ENCODE measurements at places on chromosomes 6 and 20.

DNA sequence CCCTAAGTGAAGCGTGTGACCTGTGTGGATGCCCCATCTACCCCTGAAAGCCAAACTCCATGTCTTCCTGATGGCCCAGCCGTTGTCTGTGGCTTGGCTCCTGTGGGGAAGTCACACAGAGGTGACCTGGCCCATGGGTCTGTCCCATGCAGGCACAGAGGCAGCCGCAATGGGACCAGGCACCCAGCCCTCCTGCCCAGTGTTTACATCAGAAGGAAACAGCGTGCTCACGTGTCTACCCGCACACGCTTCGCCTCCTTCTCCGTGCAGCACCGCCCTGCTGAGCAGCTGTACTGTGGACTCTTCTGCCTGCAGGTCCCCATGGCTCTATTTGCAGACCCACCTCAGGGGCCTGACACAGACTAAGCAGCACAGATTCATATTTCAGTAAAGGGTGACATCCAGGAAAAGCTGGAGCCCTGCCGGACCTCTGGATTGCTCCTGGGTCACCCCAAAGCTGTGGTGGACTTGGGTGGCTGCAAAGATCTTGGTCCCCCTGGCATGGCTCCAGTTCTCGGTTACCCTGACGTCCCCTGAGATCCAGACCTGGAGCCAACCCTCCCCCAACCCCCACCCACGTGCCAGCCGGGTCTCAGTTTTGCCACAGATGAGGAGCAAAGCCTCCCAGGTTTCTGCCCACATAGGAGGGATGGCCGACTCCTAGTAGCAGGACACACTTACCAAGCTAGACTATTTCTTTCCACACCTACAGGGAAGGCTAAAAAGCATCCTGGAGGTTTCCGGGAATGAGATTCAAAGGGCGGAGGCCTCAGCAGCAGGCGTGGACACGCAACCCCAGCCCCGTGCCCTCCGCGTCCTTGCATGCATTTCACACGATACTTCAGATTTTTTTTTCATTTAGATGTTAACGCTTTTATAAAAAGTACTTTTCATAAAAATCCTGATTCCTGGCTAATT lies 120.3 kb downstream of the CDH4 start:
- no peak for DNase-seq

DNA sequence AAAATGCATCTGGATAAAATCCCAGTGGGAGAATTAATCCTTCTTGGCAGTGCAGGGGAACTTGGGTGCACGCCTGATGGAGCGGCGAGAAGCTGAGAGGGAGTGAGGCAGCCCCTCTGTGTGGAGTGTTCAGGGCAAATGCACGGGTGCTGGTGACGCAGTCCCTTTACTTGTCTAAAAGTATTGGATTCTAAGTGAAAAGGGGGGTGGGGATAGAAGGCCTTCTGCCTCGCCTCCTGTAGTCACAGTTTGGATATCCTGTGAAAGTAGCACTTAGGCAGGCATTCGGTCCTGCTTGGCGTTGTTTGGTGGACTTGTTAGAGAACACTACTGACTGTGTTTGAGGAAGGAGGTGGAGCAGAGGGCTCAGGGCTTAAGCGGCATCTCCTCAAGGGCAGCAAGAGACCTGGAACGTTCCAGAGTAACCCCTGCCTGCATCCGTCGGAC lies 39.3 kb downstream of the PHACTR3 start:
- no peak for DNase-seq

DNA sequence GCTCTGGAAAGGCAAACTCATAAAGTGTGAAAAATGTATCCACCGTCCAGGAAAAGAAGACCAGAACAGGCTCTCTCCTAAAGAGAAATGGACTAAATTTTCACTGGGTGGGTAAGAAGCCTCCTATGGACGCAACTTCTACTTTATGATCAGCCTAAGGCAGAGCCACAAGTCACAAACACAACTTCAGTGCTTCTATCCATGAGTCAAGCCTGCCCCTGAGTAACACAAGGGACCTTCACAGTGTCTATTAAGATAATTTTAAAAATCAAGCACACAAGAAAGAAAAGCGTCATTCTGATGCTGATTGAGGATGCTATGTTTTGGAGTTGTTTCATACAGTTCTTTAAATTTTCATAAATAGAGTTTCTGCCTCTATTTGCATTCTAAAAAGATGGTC lies 601.7 kb upstream of the ARID1B start:
- no peak for DNase-seq

- no peak for DNase-seq
Observed at GRCh38 chr6:82744286-82745015, 321.2 kb downstream of the UBE3D start.

DNA sequence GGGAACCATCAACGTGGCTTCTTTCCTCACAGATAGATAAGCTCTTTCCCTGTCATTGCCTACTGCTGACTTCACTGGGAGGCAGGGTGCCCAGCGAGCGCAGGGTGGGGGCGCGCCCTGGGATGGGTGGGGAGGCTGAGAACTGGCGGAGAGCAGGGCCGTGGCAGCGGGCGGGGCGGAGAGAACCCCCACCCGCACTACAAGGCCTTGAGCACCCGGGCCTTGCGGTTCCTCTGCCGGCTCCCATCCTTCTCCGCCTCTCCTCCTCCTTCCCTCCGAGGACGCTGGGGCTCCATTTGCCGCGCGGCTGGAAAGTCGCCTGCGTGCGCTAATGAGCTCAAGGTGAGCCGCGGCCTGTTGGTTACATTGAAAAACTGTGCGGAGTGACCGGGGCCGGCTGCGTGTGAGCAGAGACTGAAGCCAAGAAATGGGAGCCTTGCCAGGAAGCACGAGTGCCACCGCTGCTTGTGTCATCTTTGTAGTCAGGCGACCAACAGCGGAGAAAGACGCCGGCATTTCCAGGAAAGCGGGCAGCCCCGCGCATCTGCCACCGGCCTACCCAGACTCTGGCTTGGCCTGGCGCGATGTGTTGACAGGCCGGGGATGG lies 963.5 kb upstream of the SLC35B3 start:
- no peak for DNase-seq

DNA sequence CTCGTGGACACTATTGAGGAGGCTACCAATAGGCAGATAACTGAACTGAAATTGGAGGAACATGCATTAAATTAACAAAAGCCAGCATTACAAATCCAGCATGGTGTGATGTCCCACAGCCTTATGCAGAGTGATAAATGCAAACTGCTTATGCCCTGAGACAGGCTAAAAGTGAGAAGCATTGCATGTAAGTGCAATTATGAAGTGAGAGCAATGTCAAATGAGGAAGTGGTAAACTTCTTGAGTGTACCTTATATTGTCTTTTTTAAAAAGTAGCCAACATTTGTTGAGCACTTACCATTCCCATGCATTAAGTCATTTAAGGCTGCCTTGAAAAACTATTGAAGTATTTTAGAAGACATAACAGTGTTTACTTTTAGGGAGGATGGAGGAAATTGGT lies 212.2 kb downstream of the TBC1D7 start:
- no peak for DNase-seq

DNA sequence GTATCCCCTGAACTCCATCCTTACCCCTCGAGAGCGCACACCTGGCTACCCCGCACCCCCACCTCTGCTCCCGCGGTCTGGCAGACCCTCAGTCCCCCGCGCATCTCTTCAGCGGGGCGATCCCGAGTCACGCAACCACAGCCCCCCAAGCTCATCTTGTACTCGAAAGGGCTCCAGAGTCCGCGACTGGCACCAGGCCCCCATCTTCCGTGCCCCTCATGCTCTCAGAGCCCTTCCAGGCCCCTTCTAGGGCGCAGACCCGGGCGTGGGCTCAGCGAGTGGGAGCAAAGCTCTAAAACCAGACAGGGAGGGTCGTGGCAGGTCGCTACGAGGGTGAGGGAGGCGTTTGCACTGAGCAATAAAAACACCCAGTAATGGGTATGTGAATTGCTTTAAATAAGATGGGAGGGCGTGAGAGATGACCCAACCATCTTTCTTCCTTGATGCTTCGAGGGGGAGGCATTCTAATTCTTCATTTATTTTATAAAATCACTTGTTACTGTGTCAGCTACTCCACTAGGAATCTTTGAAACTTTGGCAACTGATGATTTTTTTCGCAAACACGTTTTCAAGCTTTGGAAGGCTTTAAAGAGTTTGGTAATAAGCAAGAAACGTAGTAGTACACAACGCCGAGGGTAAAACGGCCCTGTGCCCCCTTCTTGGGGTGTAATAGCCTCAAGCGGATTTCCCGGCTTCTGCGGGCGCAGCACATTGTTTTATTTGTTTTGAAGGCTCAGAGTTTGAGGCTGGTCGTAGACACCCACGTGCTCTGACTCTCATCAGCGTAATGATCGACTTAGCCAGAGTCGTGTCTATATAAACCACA lies 42.6 kb upstream of the SUPT3H start:
- peak; percentile 59 for DNase-seq

- no peak for DNase-seq
Observed at GRCh38 chr6:112214739-112215269, 39.6 kb downstream of the LAMA4 start.

- no peak for DNase-seq
Observed at GRCh38 chr6:116396441-116396840, 25.7 kb downstream of the DSE start.

DNA sequence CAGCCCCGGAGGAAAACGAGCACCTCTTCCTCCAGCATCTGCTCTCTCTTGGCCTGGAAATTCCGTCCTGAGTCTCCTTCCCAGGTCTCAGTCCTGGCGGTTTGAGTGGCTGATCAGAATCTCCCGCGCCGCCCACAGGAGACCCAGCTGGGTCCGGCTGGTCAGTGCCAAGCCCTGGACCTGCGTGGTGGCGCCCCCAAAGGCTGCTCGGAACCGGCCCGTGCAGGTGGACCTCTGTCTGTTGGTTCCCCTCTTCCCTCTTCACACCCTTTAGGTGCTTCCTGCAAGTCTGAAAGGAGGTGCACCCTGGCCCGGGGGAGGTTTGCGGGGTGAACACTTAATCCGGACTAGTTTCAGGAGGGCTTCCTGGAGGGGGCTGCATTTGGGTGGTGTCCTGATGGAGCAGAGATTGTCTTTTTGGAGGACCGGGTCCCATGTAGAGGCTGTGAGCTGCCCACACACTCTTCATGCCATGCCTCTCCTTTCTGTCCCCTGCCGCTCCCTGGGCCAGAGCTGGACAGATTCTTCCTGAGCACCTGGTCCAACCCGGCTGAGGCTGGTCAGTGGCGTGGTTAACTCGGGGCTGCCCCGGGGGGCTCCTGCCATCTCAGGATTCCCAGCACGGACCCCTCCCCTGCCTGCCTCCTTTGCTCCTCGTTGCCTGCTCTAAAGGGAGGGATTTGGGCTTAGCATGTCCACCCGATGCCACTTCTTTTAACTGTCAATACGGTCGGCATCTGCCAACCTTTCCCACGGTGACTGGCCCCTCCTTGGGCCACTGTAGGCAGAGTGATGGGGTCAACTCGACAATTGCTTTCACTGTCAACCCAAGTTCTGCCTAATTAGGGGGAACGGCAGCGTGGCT lies 16.5 kb upstream of the BHLHE23 start:
- DNase-seq, result no peak

DNA sequence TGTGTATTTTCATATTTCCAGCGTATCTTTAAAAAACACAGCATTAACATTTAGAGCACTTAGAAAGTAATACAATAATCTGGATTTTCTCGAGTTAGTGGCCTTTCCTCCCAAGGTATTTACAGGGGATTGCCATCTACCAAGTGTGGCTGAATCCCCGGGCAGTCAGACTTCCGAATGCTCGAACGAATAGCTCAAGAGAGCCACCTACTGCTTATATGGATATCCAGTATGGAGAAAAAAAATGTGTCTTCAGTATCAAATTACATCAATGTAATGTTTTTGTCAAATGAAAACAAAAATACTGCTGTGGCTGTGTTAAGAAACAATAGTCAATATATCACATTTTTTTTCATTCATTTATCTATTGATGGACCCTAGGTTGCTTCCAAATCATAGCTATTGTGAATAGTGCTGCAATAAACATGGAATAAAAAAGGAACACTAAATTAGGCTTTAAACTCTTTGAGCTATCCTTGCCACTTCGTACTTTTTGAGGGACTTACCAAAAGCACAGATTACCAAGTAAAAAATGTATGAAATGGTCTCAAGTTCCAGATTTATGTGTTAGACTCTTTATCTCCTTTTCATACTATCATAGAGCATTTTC lies 654.5 kb upstream of the PTCHD4 start:
- DNase-seq, result no peak

DNA sequence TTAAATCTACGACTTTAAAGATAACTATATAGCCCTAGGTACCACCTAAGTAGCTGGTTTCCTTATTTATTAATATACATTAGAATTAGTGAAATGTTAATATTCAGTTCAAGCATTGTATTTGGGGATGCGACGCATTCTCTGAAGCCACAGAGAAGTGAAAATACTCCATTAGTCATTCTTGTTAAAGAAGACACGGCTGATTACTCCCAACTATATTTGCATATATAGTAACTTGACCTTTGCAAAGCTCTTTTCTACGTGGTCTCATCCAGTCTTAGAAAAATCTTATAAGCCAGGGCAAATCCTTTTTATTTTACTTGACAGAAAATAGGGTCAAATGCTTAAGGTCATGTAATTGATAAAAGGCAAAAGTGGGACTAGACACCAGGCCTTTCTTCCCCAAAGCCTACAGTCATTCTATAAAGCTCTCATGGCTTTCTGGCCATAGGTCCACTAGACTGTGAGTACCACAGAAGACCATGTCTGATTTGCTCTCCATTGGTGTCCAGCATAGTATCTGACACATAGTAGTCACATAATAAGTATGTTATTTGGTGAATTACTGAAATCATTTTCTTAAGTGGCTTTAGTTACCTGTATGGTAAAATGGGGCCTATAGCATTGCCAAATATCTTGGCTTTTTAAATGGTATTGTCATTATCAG lies 11.3 kb downstream of the ZHX3 start:
- no peak for DNase-seq

DNA sequence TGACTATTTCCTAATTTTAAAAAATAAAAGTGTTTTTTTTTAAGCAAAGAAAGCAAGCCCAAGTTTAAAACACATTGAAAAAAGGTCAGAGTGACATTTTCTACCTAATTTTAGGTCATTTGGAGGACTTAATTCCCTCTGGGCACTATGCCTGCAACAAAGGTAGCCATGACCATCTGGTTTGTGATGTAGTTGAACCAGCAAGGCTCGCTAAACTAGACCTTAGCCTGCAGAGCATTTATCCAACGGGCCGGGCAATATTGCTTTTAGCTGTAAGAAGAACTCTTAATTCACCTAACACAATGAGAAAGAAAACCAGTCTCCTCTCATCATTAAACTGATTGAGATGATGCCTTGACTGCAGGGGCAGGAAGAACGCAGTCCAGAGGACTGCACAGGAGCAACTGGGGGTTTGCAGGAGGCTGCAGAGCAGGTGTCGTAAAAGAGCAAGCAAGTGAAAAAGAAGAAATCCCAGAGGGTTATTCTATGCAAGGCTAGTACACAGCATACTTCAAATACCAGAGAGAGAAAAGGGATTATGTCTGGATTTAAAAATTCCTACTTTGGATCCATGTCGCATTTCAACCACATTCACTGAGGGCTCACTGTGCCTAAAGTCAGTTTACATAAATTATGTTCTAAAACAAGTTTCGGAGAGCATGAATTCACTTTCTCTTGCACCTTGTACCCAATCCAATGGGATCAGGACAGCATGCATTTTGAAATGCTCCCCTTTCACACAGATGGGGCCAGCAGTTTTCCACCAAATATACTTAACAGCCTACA lies 12.8 kb downstream of the TRAF3IP2 start:
- no peak for DNase-seq

- no peak for DNase-seq
Observed at GRCh38 chr6:14880677-14881076, 365.2 kb upstream of the JARID2 start.

- DNase-seq, result no peak
Observed at GRCh38 chr6:25745836-25746235, 8.7 kb upstream of the SLC17A4 start.

GRCh38 chr6:21679761-21680265 lies 86.3 kb downstream of the SOX4 start:
- no peak for DNase-seq
